Activated CD8-positive, alpha-beta memory T cell treated with anti-CD3 and anti-CD28 coated beads, Interleukin-2, amount 10 ng/mL, durations not matched to agents 7 days and 5 days (primary cell): ENCODE measurements at places on chromosomes 3 and 15.

GRCh38 chr3:191300422-191300821, 28.8 kb upstream of the CCDC50 start:
- no peaks in the 10 kb centered on the region for H3K36me3 ChIP-seq
- H3K4me1 ChIP-seq: no peaks in the 10 kb centered on the region
- H3K27ac ChIP-seq: no peak overlapping the region
- H3K27me3 ChIP-seq: no peaks in the 10 kb centered on the region
- DNase-seq: no peak

GRCh38 chr3:184077881-184078280, 19.0 kb upstream of the HTR3E start:
- H3K27ac ChIP-seq: no peak overlapping the region
- peaks cover 9% of the 10 kb centered on the region for H3K27me3 ChIP-seq
- H3K4me3 ChIP-seq: no peak overlapping the region
- DNase-seq: no peak

DNA sequence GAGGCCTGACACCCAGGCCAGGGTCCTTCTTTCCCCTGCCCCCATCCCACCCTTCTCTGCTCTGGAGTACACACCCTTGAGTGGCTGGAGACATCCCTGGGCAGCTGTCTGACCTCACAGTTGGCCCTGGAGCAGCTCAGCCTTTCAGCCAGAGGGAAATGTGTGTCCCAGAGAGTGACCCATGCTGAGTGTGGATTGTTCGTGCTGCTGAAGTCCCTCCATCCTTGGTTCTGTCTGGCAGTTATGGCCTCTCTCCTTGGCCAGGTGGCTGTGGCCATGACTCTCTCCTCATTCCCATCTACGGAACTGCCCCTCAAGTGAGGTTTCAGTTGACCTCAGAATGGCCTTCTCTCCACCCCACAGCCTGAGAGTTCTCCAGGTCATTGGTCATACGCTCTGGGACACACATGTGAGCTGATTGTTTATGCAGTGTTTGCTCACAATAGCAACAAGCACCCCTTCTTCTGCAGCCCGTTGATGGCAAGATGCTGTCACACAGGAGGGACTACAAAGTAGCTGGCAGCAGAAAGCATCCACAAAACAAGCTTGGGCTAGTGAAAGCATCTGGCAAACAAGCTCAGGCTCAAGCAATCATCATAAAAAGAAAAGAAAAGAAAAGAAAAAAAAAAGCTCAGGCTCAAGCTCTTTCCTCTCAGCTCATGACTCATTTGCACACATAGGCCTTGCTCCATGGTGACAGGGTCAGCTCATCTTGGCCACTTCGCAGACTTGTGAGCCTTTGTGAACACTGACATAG, 55.3 kb upstream of the ITGA11 start:
- peaks cover 32% of the 10 kb centered on the region for H3K27me3 ChIP-seq
- H3K4me3 ChIP-seq: no peak overlapping the region
- no peak for DNase-seq
- no peaks in the 10 kb centered on the region for H3K4me1 ChIP-seq
- no peak overlapping the region for H3K27ac ChIP-seq

GRCh38 chr3:148796799-148797198, 30.8 kb upstream of the CPB1 start:
- no peak for DNase-seq
- H3K4me1 ChIP-seq: no peaks in the 10 kb centered on the region
- H3K36me3 ChIP-seq: no peaks in the 10 kb centered on the region
- no peaks in the 10 kb centered on the region for H3K27me3 ChIP-seq
- no peak overlapping the region for H3K4me3 ChIP-seq

DNA sequence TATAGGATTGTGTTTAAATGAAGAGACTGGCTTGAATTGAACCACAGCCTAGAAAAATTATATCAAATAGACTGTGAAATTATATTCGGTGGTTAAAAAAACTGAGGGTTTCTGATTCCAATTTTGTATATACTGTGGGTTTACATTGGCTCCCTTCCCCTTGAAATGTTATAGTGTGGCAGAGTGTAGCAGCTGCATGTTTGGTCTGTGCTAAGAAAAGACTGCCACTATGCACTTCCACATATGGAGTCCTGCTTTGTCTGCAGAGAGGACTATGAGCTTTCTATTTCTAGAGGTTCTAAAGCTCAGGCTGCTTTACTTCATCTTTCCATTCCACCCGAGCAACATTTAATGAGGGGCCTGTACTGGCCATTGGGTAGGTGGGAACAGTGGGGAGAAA, 112.3 kb downstream of the P3H2 start:
- DNase-seq: no peak
- peaks cover 8% of the 10 kb centered on the region for H3K27me3 ChIP-seq
- H3K4me3 ChIP-seq: no peak overlapping the region
- no peaks in the 10 kb centered on the region for H3K4me1 ChIP-seq

GRCh38 chr15:31328969-31329639, 2.5 kb downstream of the KLF13 start:
- peak overlapping the region; percentile 95 for H3K4me3 ChIP-seq
- peak overlapping the region; percentile 91 for H3K27ac ChIP-seq
- no peaks in the 10 kb centered on the region for H3K27me3 ChIP-seq
- H3K4me1 ChIP-seq: peaks cover 54% of the 10 kb centered on the region

- no peak overlapping the region for H3K4me3 ChIP-seq
- DNase-seq: no peak
- no peaks in the 10 kb centered on the region for H3K27me3 ChIP-seq
These were observed 130.8 kb downstream of the CHCHD6 start for GRCh38 chr3:126834596-126835471.

- DNase-seq: no peak
- no peaks in the 10 kb centered on the region for H3K36me3 ChIP-seq
These were observed 193.0 kb downstream of the IL20RB start for GRCh38 chr3:137150825-137151224.

GRCh38 chr15:28114721-28115622, 15.9 kb upstream of the OCA2 start:
- H3K27me3 ChIP-seq: no peaks in the 10 kb centered on the region
- no peak for DNase-seq
- no peaks in the 10 kb centered on the region for H3K4me1 ChIP-seq
- H3K4me3 ChIP-seq: no peak overlapping the region
- peaks cover 8% of the 10 kb centered on the region for H3K36me3 ChIP-seq

DNA sequence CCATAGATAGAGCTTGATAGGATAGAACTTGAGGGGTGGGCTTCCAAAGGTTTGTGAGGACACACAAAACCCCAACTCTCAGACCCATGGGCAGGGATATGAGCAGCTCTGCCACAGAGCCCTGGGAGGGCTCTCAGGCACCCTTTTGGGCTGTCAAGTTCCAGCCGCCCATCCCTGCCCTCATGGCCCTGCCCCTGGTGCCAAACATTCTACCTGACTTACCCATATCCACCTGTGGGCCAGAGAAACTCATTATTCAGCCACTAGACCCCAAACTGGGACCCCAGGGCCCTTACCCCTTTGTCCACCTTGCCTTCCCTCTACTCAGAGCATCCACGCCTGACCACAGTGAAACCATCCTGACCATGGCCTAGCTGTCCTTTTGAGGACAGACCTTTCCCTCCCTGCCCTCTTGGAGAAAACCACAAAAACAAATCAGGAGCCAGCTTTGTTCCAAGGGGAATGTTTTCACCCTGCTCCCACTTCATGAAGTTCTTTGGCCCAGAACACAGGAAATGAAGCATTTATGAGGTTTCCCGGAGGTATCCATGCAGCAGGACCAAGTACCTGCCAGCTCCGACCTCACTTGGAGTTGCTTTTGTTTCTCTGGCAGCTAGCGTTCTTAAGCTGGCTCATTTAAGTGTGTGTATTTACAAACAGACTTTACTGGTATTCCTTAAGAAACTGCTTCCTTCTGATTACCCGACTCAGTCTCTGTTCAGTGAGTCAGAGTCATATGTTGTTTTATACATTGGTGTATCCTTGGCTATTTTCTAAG, 34.2 kb upstream of the GALNT15 start:
- no peak for DNase-seq
- H3K4me1 ChIP-seq: no peaks in the 10 kb centered on the region
- H3K4me3 ChIP-seq: no peak overlapping the region
- H3K27ac ChIP-seq: no peak overlapping the region
- peaks cover 3% of the 10 kb centered on the region for H3K27me3 ChIP-seq

DNA sequence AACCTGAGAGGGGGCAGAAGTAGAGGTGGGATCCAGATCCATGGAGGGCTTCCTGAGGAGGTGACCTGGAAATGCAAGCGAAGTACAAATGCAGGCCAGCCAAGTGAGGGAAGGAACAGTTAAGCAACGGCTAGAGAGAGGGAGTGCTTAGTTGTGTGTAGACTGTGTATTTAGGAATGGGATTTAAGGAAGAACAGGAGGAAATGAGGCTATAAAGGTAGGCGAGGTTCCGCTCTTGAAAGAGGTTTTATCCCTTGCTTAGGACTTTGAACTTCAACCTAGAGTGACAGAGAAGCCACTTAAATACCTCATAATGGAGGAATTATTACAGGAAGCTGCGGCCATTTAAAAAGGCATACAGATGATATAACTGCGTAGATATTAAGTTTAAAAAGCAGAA, 295.1 kb downstream of the THSD4 start:
- H3K27ac ChIP-seq: no peak overlapping the region
- peaks cover 13% of the 10 kb centered on the region for H3K27me3 ChIP-seq
- H3K4me3 ChIP-seq: no peak overlapping the region

DNA sequence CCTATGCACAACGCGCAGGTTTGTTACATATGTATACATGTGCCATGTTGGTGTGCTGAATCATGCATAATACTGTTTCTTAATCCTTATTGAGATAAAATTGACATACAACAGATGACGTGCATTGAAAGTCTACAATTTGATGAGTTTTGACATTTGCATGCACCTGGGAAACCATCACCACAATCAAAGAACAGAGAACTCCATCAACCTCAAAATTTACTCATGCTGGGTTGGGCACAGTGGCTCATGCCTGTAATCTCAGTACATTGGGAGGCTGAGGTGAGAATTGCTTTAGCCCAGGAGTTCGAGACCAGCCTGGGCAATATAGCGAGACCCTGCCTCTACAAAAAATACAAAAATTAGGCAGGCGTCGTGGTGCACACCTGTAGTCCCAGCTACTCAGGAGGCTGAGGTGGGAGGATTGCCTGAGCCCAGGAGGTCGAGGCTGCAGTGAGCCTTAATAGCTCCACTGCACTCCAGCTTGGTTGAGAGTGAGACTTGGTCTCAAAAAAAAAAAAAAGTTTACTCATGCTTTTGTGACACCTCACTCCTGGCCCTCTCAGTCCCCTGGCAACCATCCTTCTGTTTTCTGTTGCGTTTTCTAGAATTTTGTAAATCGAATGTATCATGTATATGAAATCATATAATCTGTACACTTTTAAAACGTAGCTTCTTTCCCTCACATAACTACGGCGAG, 56.6 kb downstream of the BHLHE40 start:
- H3K27ac ChIP-seq: peak overlapping the region; percentile 49
- peaks cover 65% of the 10 kb centered on the region for H3K4me1 ChIP-seq
- peaks cover 2% of the 10 kb centered on the region for H3K36me3 ChIP-seq
- DNase-seq: no peak

- H3K4me3 ChIP-seq: no peak overlapping the region
- H3K27ac ChIP-seq: no peak overlapping the region
- peaks cover 4% of the 10 kb centered on the region for H3K36me3 ChIP-seq
- H3K27me3 ChIP-seq: peaks cover 3% of the 10 kb centered on the region
- no peak for DNase-seq
- peaks cover 20% of the 10 kb centered on the region for H3K4me1 ChIP-seq
These were observed 6.0 kb upstream of the ACAD9 start for GRCh38 chr3:128873244-128874022.

- no peak overlapping the region for H3K4me3 ChIP-seq
- H3K27me3 ChIP-seq: peaks cover 20% of the 10 kb centered on the region
- H3K36me3 ChIP-seq: no peaks in the 10 kb centered on the region
- H3K4me1 ChIP-seq: peaks cover 11% of the 10 kb centered on the region
- no peak for DNase-seq
- H3K27ac ChIP-seq: no peak overlapping the region
These were observed 52.6 kb downstream of the IQCH start for GRCh38 chr15:67307156-67307555.

GRCh38 chr3:17398959-17399551, 343.4 kb downstream of the TBC1D5 start:
- DNase-seq: no peak
- H3K27me3 ChIP-seq: no peaks in the 10 kb centered on the region
- H3K27ac ChIP-seq: no peak overlapping the region
- no peaks in the 10 kb centered on the region for H3K4me1 ChIP-seq
- no peak overlapping the region for H3K4me3 ChIP-seq

DNA sequence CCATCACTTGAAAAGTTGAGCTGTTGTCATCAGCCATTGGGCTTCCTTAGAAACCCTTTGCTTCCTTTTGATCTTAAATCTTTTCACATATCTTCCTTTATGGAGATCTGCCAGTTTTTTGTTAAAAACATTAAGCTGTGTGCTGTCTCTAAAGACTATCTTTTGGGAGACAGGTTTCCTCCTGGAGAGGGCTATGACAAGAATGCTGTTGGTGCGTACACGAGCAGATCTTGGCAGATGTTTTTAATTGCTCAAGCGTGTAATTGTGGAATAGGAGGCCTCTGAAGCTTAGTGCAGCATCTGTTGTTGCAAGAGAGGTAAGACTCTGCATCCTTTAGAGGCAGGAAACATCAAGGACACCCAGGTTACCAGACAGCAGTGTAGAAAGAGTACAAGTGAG, 56.8 kb downstream of the PHLDB2 start:
- no peak overlapping the region for H3K27ac ChIP-seq
- H3K27me3 ChIP-seq: no peaks in the 10 kb centered on the region
- DNase-seq: no peak

GRCh38 chr3:69748503-69748902, 9.2 kb downstream of the MITF start:
- H3K27me3 ChIP-seq: no peaks in the 10 kb centered on the region
- no peak overlapping the region for H3K27ac ChIP-seq
- H3K36me3 ChIP-seq: no peaks in the 10 kb centered on the region

GRCh38 chr3:37024820-37025405, 31.6 kb downstream of the MLH1 start:
- peaks cover 5% of the 10 kb centered on the region for H3K4me1 ChIP-seq
- H3K4me3 ChIP-seq: no peak overlapping the region
- no peaks in the 10 kb centered on the region for H3K27me3 ChIP-seq
- DNase-seq: no peak
- H3K27ac ChIP-seq: peak overlapping the region; percentile 30

- no peak overlapping the region for H3K4me3 ChIP-seq
- H3K27ac ChIP-seq: no peak overlapping the region
- H3K27me3 ChIP-seq: no peaks in the 10 kb centered on the region
- H3K36me3 ChIP-seq: peaks cover 60% of the 10 kb centered on the region
- H3K4me1 ChIP-seq: peaks cover 30% of the 10 kb centered on the region
- DNase-seq: no peak
These were observed 52.3 kb downstream of the ADAM10 start for GRCh38 chr15:58697220-58697619.

DNA sequence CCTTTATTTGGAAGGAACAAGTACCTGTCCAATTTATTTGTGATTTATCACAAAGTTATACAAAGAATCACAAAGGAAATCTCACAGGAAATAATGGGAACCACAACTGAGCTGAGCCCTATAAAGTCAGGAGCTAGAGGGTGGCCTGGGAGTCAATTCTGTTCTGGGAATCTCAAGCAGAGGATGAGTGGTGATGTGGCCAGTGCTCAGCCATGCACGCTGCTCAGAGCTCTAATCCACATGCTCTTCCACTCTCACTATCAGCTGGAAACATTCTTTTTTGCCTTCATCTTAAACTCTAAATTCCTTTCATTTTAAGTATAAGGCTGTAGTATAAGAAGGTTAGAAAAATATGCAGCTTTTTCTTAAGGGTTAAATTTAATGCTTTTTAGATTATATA, 36.6 kb downstream of the UACA start:
- no peaks in the 10 kb centered on the region for H3K4me1 ChIP-seq
- no peak overlapping the region for H3K27ac ChIP-seq
- peaks cover 32% of the 10 kb centered on the region for H3K27me3 ChIP-seq
- H3K36me3 ChIP-seq: no peaks in the 10 kb centered on the region
